WTC11 (cell line): ENCODE measurements at places on chromosomes 3 and 15. TPM values are rescaled to one million over a fixed set of nuclear protein-coding genes. Genes with fewer than 3 reads are reported as not detected.

The RSRC1 gene
- total RNA-seq: 21.3 to 27.7 TPM (median 26.6 TPM) in 3 replicates

GRCh38 chr15:87477737-87478686, 778.5 kb downstream of the NTRK3 start:
- no peak for DNase-seq
- no peak overlapping the region for H3K4me3 ChIP-seq
- H3K4me1 ChIP-seq: peaks cover 17% of the 10 kb centered on the region

GRCh38 chr3:69999140-70000027, at the start of gene SAMMSON:
Gene SAMMSON, plus strand, starts transcription at chr3:69999733.
- peak within 1 kb of the TSS; percentile 71 for H3K27ac ChIP-seq
- peak; percentile 52 for DNase-seq

The GNAT1 gene
- 0.13 to 0.39 TPM (median 0.14 TPM) in 3 replicates for total RNA-seq

The GOLGA6L4 gene
- 2.1 to 3.5 TPM (median 2.4 TPM) in 3 replicates for total RNA-seq

The SPINT1 gene
- 140 to 153 TPM (median 144 TPM) in 3 replicates for total RNA-seq

- no peak overlapping the region for H3K4me3 ChIP-seq
- no peak overlapping the region for H3K27ac ChIP-seq
- no peak for DNase-seq
- peaks cover 7% of the 10 kb centered on the region; the same call in 1 of the 2 replicates for H3K36me3 ChIP-seq
- H3K4me1 ChIP-seq: peaks cover 23% of the 10 kb centered on the region
Observed at GRCh38 chr3:44045476-44046275, 196.0 kb upstream of the TOPAZ1 start.
